ENCODE measurements at places on chromosomes 1 and 21. TPM values are rescaled to one million over a fixed set of nuclear protein-coding genes. Genes with fewer than 3 reads are reported as not detected.

DNA sequence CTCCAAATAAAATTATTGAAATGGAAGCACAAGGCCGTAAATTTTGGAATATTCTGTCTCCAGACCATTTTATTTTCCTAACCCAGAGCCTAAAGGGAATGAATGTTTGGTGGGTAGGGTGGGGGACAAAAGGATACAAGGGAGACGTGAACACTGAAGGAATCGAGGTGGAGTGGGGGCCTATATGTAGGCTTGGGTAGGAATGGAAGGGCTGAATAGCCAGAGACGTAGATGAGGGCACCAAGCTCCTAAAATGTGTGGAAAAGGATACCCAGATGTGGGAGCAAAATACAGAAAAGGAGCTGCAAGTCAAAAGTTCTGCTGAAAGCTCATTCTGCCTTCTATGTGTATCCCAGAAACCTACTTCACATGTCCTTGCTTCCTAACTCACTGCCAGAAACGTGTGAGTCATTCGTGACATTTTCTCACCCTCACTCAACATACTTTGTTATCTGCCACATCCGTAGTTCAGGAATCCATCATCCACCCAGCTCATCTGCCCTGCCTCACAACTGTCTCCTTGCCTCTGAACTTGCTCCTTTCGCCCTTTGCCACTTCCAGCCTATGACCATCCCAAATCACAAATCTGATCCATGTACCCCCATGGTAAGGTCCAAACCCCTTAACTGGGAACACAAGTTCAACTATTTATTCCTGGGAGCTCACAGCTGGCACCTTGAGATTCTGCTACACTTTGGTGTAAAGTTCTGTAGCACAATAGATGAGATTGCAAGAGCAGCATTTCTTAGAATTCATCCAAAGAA lies 84.1 kb upstream of the PRDX6 start:
- DNase-seq, result peak; percentile 39

DNA sequence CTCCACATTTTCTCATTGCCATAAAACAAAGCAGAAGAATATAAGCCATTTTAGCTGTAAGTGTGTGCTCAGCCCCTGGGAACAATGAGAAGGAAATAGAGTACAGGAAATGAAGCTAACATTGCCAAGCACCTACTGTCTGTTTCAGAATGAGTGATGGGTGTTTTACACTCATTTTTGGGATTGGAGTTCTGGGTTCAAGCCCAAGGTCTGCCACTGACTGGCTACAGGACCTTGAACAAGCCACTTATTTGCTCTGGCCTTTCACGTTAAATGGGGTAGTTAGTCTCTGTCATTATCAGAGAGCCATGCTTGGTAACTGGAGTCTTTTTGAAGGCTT lies 80.7 kb upstream of the KAZN start:
- no peak for DNase-seq

GRCh38 chr1:145845144-145845513 lies 301 bp upstream of the NUDT17 start:
- DNase-seq, result no peak

The ATP1A4 gene
- not detected for polyA plus RNA-seq

The ERO1B gene
- polyA plus RNA-seq, result 1.1 TPM

GRCh38 chr1:30397576-30397975 lies 325.8 kb downstream of the MATN1 start:
- no peak for DNase-seq

All from AG04450 (cell line).